ENCODE measurements at places on chromosomes 3 and 15.

DNA sequence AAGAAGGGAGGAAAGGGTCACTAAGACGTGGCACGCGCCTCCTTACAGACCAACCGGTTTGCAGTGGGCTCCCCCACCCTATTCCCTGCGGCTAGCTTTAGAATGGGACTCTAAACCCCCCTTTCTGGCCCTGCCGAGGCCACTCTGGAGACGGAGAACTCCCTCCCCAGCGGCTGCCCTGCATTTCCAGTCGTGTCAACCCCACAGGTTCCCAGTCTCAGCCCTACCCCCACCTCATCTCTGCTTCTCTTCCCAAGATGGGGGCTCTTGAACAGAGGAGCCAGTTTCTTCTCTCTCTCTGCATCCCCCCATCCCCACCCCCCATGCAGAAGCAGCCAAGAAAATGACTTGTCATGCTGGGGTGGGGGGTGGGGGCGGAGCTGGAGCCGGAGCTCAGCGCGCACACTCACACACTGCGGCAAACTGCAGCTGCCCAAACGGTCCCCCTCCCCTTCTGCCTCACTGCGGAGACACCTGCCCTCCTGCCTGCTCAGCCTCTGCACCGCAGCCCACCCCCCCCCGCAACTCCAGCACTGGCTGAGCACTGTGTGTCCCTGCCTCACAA lies 871 bp downstream of the MAP1A start:
- DNase-seq: no peak

- DNase-seq: no peak
Measured at GRCh38 chr3:160409812-160410610, 10.6 kb downstream of the SMC4 start.

DNA sequence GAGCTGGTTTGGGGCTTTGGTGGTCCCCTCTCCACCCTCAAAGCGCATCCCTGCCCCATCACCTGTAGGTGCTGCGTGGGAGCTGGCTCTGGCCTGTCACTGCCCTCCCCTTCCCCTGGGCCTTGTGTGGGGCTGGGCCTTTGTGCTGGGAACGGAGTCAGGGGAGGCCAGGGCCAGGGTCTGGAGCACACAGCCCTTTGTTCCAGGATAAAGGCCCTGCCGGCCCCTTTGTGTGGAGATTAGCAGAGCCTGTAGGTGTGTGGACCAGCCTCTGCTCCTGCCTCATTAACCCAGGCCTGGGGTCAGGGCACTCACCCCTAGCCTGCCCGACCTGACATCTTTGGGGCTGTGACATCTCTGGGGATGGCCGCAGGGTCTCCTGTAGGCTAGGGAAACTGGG lies 8.9 kb downstream of the EPHB3 start:
- no peak for DNase-seq

GRCh38 chr3:125143982-125144652 lies 68.4 kb downstream of the SLC12A8 start:
- no peak for DNase-seq

DNA sequence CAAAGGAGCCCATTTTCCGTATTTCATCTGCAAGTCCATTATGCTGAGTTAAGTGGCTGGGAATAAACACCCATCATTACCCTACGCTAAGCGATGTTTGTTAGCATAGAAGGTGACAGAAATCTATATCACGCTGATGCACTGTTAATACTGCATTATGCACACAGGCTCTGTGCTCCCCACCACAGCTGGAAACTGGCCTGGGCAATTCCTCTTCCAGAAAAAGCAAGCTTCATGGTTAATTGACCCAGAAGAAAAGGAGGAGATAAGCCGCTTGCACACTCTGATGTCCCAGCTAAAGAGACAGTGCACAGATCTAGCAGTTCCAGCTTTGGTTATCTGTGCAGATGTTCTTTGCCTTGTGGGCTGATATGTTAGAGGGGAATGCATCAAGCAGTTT lies 232.6 kb downstream of the NTRK3 start:
- DNase-seq: no peak

- no peak for DNase-seq
Measured at GRCh38 chr15:38559131-38559530, 5.5 kb downstream of the RASGRP1 start.

DNA sequence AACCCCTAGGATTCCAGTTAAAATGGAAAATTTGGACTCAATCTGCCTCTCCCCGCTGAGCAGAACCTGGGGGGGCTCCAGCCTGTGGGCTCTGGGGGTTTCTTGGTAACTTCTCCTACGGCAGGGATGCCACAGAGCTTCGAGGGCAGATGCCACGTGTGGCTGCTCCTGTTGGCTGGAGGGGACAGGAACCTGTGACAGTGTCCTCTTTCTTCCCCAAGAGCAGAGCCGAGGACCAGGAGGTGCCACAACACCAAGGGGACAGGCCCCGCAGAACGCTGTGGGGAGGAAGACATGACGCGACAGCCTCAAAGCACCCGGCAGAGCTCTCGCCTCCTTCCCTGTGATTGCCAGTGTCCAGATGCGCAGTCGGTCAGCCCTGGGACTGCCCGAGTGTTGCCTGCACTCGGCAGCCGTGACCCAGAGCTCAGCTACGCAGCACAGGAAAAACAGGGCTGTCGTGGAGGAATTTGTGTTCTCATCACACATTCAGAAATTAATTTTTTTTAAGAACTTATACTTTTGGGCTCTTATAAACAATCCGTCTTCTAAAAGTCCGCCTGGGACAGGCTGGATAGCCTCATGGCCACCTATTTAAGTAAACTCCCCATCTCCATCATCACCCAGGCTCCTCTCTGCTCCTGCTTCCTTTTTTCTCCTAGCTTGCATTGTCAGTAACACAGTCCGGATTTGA lies 131.9 kb upstream of the MEF2A start:
- DNase-seq: no peak

- DNase-seq: no peak
Measured at GRCh38 chr15:88932875-88933330, 19.7 kb upstream of the MFGE8 start.

DNA sequence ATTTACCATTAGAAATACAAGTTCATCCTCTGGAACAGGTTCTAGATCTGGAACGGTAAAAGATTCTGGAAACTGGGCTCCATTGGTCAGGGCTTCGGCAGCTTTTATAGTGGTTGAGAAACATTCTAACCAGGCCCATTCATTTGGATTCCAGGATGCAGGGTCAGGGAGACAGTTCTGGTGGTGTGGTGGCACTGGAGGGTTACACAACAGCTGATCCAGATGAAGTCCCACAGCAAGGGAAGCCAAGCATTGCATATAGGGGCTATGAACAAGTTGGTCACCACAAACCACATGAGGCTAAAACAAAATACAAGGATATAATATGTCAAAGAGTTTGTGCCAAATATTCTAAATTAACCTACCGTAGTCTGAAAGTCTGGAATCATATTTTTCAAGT lies 43.0 kb downstream of the FBXL22 start:
- DNase-seq: no peak

DNA sequence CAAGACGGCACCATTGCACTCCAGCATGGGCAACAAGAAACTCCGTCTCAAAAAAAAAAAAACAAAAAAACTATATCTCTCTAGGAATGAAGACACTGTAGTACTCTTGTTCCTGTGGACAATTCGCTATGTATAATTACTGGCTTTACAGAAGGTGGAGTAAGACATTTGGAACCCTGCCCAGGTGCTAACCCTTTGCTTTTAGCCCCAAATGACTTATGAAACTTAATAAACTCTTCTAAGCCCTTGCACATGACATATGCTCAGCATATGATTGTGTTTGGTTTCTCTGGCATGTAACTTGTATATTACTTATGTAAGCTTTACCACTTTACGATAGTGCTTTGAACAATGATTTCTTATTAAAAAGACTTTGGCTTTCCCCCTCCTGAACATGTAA lies 27.3 kb upstream of the PRTG start:
- DNase-seq: no peak

DNA sequence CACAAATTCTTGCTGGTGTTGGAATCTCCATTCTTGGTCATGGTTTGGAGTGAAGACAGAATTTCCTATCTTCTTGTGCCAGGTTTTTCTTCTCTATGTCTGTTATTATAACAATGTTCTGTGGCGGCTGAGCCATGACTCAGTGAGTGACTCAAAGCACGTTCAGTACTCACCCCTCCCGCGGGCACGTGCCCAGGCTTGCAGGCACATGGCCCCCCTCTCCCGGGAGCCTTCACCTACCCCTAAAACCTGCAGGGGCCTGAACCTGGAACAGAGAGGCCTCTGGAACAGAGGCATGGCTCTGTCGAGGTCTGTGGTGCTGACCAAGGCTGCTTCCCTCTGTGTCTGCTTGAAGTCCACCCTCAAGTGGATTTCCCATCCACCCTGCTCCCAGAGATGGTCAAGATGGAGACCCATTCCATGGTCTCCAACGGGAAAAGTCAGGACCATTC lies 27.6 kb downstream of the PLXNB1 start:
- DNase-seq: no peak

DNA sequence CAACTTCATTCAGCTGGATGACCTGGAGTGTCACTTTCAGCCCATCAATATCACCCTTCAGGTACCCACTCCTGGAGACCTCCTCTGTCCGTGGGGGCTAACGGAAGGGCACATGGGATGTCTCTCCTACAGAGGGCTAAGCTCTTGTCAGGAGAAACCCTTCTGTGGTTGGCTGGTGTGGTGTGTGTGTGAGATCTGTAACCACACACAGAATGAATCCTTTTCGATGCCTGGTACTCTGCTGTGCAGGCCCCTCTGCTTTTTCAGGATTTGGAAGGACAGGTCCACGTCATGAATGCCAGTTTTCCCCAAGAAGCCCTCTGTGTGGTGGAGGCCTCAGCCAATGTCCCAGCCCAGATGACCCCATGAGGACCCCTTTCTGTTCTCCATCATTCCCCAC lies 117.7 kb upstream of the CTDSPL start:
- DNase-seq: no peak
